Inflammatory macrophage treated with lipopolysaccharide for 4 hours (primary cell): ENCODE measurements at places on chromosomes 11 and 22.

DNA sequence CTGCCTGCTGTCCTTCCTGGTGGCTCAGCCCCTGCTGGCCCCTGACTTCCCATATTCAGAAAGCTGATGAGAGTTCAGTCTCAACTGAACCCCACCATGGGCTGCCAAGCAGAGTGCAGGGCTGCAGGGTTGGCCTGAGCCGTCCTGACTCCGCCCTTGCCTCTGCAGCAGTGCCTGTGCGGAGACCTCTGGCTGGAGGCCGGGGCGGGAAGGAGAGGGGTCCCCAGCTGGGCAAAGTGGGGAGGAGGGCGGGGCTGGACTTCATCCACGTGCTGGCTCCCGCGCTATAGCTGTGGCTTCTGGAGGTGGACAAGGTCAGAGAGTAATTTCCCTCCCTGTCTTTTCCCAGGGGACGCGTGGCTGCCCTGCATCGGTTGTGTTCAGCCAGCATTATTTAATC is 13.6 kb downstream of the GLB1L3 start:
- no peak for DNase-seq

GRCh38 chr11:110327508-110327907 is 31.1 kb upstream of the RDX start:
- no peak for DNase-seq

DNA sequence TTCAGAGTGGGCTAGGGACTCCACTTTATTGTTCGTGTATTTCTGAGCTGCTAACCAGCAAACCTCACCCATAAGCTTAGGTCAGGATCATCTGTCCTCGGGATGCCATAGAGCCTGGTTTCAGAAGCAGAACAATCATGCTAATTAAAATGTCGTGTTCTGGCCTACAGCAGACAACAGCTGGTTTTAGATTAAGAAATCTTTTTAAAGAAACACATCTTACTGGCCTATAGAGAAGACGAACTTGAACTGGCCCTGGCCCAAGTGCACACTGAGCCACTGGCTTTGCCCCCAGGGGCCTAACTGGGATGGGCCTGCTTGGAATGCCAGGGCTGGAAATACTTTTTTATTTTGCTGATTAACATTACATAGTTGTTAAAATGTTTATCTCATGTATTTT is 63.2 kb downstream of the ALX4 start:
- no peak for DNase-seq

DNA sequence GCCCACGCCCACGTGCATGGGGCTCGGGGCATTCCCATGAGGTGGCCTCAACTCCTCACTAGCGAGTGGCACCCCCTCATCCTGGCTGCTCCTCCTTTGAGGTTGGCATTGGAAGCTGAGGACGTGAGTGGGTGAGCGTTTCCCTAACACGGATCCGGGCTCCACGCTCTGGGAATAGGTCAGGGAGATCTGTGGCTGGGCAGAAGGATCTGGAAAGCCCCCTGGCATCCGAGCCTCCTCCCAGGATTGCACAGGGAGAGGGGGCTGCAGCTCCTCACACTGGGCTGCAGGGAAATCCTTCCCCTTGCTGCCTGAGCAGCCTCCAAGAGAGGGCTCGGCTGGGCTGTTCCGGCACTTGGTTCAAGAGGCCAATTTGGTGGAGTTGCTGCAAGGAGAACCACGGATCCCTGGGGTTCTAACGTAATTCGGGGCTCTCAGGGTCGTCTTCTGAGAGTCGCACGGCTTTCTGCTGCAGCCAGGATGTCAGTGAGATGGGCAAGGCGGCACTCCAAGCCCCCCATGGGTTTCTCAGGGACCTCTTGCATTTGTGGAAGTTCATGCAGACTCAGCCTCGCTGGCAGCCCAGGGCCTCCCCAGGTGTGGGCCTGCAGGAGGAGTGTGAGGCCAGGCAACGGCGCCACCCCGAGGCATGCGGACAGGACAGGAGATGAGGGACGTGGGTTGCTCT is 1119.0 kb downstream of the BRD1 start:
- no peak for DNase-seq

DNA sequence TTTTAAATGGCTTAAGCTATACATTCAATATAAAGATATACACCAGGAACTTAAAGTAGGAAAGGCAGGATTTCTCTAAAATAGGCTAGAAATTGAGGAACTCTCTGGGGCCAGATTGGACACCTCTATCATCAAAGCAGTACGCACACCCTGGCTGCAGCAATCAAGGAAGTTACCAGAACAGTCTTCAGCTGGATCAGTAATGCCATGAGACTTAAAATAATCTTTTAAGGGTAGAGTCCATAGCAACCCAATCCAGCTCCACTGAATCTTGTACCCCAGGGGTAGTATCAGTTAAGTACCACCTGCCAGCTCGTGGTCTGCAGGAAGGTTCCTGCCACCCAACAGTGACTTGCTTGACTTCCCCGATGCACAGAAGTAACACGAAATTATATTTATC is 3.0 kb downstream of the RDX start:
- DNase-seq, result peak; percentile 40

GRCh38 chr11:86396396-86396795 is 21.7 kb downstream of the CCDC81 start:
- no peak for DNase-seq

GRCh38 chr11:121321614-121322243 is 29.2 kb downstream of the SC5D start:
- peak; percentile 48 for DNase-seq

GRCh38 chr22:23187871-23188700 is 7.8 kb downstream of the BCR start:
- DNase-seq, result no peak

- DNase-seq, result no peak
Observed at GRCh38 chr11:25272214-25272613, 775.4 kb downstream of the LUZP2 start.
